ENCODE measurements at places on chromosomes 7 and 10. TPM values are rescaled to one million over a fixed set of nuclear protein-coding genes. Genes with fewer than 3 reads are reported as not detected.

DNA sequence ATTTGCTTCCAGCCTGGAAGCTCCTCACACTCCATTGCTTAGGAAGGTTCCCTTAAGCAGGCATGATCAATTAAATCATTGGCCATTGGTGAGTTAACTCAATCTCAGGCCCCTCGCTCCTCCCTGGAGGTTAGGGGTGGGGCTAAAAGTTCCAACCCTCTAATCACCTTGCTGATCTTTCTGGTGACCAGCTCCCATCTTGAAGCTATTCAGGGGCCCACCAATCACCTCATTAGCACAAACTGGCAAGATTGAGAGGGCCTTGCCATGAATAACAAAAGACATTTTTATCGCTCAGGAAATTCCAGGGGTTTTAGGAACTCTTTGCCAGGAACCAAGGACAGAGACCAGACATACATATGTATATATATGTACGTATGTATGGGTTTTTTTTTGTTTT, 58.4 kb downstream of the AGK start:
- DNase-seq: no peak

MYOZ1 gene
- not detected for total RNA-seq

DNA sequence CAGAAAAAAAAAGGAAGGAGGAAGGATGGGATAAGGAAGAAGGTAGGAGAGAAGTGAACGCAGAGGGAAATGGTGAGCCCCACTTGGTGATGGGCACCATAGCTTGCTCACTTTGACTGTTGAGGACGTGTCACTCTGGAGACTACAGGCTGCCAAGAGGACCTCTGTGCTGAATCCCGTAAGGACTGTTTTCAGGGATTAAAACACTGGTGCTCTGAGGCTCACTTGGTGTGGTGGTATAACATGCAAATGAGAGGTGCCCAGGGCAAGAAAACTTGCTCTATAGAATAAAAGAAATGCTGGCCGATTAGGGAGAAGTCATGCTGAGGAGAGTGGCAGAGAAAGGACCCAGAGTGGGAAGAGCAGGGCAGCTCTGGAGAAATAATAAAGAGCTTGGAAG, 5.3 kb upstream of the IL2RA start:
- no peak for DNase-seq

PTF1A gene
- not detected for total RNA-seq

DNA sequence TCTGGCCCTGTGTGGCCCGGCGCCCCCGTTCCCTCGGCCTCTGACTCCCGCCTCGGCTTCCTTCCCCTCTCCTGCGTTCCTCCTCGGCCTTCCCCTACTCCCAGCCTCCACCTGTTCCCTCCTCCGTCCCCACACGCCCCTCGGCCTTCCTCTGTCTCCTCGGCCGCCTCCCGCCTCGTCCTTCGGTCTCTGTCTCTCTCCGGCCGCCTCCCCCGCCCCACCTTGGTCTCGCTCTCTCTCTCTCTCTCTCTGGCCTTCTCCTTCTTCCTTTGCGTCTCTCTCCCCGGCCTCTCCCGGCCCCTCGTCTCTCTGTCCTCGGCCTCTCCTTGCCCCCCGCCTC, 588 bp downstream of the GET4 start:
- DNase-seq: no peak

SUN3 gene
- total RNA-seq: not detected

DNA sequence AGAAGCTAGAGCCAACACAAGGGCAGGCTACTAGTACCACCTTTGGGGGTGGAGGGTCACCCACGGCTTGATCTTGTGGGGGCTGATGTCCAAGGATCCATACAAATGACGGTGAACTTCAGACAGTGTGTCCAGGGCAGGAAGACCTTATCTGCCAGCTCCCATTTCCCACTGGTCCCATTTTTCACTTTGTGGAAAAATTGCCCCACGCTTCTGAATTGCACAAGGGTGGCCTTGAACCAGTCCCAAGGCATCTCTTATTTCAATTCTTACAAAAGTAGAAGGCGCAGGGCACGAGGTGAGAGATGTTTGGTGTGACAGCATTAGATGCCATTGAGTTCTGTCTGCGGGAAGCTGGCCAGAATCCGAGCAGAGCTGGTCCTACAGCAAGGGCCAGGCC, 252.7 kb upstream of the CELF2 start:
- DNase-seq: no peak

ZNF804B gene
- not detected for total RNA-seq

- DNase-seq: no peak
Observed at GRCh38 chr10:89808842-89809241, 107.5 kb downstream of the KIF20B start.

CYP26A1 gene
- not detected for total RNA-seq

Measured in foreskin keratinocyte (primary cell).